ENCODE measurements at places on chromosomes 1 and 21.

DNA sequence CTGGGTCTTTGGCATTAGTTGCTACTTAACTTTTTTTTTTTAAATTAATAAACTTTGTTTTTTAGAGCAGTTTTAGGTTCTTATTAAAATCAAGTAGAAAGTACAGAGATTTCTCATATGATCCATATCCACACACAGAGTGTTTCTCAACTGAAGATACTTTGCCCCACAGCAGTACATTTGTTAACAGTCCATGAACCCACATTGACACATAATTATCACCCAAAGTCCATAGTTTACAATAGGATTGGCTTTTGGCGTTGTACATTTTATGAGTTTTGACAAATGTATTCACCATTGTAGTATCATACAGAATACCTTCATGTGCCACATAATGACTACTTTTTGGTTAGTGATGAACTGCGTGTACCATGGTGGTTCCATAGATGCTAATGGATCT lies 106.8 kb downstream of the ADGRL2 start:
- DNase-seq: no peak

DNA sequence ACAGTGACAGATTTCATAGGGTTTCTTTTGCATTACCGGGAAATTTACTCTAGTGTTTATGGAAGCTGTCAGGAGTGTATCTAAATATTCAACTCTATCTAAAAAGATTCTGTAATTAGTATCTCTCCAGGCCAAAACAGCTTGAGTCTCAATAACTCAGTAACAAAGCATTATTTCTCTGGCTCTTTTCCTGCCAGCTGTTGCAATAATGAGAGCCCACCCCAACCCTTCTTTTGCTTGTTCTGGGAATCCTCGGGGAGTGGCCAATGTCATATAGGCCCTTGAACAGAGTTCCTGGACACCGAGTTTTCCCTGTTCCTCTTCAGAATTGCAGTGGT lies 120.1 kb upstream of the SGIP1 start:
- no peak for DNase-seq

DNA sequence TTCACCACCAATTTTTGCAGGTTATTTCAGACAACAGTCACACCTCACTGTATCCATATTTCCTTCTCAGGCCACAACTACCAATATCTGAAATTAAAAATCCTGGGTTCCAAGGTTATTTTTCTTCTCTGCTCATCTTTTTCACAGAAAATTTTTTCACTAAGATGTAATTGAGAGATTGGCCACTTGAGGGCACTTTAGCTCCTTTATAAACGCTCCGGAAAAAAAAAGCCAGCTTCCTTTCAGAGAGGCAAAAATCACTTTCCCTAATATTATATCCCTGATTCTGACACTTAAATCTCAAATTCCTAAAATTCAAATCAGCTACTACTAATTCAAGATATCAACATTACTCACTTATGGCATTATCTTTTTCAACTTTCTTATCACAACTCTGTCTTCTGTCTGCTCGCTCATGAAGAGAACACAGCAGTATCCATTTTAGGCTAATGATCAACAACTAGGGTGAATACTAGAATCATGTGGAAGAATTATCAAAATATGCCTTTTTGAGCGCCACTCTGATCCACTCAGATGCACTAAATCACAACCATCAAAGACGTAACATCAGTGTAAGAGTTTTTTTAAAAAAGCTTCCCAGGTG lies 101.4 kb upstream of the RGS1 start:
- DNase-seq: no peak

DNA sequence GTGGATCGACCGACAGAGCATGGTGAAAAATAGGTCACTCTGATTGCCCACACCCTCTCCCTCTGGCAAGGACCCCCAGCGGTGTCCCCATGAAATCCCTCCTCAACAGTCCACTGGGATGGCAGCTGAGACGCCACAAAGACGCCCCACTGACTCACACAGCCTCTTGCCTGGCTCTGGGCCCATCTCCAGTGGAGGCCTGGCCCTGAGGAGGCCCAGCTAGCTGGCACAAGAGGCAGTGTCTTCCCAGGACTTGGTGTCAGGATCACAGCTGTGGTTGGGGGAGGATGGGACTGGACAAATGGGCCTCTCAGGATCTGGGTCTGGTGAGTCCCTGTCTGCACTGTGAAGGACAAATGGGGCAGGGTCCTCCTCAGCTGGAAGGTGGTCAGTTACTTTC lies 4.6 kb downstream of the ALX3 start:
- DNase-seq: no peak

DNA sequence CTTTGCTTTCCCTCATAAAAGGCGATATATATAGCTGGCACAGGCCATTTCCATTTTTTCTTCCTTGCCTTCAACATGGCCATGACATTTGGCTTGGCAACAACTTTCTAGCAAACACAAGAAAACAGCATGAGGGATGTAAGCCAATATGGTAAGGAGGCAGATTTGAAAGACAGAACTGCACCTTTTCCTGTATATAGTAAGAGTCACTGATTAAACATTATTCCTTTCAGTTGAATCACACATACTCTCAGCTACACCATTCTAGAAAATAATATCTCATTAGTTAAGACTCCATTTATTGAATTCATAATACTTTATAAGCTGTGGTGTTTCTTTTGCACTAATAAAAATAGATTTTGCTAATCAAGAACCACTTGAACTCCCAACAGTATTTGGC lies 9.5 kb downstream of the SIKE1 start:
- no peak for DNase-seq

DNA sequence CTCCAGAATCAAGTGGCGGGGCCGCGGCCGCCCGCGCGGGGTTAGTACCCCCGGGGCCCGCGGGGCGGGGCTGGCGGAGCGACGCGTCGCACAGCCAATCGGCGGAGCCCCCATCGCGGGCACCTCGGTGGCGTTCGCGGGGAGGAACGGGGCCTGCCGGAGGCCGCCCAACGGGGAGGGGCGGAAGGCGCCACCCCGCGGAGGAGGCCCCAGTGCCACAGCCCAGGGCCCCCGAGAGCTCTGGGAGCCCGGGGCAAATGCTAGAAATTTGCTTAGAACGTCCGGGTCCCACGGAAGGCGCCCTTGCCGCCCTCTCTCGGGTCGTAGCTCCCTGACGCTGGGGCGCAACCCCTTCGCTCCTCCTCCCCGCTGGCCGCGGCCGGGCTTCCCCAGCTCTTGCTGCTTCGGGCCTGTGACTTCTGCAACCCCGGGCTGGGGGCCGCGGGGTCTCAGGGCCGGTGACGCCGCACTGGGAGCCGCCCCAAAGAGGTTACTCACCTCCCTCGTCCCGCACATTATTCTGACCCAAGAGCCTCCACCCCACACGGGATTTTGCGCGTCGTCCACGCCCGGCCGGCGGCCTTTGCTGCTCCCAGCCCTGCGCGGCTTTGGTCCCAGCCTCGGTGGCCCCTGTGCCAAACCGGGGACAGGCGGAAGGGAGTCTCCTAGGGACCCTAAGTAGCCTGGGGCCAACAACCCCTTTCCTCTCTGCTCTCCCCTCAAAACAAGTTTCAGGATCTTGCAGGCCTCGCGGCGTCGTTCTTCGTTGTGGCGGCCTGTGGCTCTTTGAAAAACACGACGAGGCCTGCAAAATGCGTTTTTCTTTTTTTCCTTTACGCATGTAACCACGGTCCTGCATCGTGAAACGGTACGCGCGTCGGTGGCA lies at the start of gene RUNX3:
Gene RUNX3, minus strand, starts transcription at position 17 of the 886 bp plus-strand sequence. CDS start 408 bp downstream, outside the sequence.
- DNase-seq: peak; percentile 92

- DNase-seq: no peak
These were observed 613.3 kb downstream of the AJAP1 start for GRCh38 chr1:5267603-5268235.

- DNase-seq: no peak
These were observed 48.3 kb downstream of the ADGRL2 start for GRCh38 chr1:81848880-81849682.

- DNase-seq: no peak
These were observed 48.4 kb upstream of the RAP1A start for GRCh38 chr1:111571239-111571638.

DNA sequence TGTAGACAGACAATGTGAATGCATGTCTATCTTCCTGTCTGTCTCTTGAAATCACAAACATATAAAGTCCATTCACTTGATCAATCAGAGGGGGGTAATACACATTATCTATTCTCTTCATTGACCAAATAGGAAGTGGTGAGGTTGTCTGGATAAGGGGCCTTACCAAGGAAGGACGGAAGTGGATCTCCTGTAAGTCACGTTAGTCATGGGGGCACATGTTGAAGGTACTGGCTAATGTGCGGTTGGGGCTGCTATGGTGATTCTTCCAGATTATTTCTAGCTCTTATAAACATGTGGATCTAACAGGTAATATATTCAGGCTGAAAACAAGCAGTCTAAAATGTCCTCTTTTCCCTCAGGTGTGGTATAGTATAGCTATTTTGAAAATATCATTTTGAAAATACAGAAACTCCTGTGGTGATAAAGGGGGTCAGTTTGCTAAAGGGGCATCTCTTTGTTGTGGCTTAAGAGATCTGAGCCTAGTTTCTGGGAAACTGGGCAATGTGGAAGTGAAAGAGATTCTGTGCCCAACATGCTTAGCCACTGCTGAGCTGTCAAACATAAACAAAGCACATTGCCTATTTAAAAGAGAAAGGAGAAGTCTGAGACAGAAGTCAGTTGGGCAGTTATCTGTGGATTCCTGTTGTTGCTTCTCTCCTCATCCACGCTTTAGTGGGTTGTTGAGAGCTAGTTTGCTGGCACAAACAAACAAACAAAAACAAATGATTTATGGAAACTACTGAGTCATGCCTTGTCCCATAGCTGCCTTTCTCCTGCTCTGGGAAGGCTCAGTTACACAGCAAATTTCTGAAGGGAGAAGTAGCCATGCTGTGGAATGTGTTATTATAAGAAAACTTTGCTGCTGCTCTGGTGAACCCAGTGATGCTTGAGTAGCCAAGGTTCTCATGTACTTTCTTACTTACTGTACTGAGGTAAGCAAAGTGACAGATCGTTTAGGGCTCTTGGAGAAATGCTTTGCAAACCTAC lies 166.9 kb downstream of the HLX start:
- no peak for DNase-seq

- DNase-seq: no peak
These were observed 18.2 kb downstream of the RRP15 start for GRCh38 chr1:218303176-218303879.

- peak; percentile 66 for DNase-seq
These were observed 6.3 kb upstream of the GPR25 start for GRCh38 chr1:200866521-200866920.

DNA sequence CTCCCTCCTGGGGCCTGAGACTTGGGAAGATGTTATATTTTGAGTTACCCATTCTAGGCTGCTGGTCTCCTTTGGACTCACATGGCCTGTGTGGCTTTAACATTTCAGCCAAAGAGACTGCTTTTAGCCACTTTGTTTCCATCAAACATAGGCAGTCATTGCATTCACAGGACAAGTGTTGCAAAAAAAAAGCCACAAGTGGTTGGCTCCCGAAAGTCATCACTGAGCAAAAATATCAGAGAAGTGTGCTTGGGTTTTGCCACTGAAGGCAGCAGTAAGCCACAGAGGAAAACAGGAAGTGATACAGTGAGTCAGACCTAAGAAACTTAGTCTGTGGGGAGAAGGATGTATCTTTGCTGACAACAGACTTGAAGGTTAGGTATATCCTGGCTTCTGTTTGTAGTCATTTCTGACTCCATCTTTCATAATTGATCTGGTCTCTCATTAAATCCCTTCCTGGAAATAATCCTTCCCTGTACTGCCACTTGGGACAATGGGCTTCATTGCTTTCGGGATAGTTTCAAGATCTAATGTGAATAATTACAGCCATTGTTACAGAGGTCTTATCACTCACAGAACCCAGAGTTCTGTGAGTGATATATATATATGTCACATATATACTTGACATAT lies 80.9 kb downstream of the COLGALT2 start:
- DNase-seq: peak; percentile 78

All from T-helper 2 cell treated with Interferon-gamma antibody and Interleukin-4, amounts not matched to agents 5 μg/mL and 100 μg/mL, for 36 hours (primary cell).